ENCODE measurements at places on chromosomes 3 and 15. TPM values are rescaled to one million over a fixed set of nuclear protein-coding genes. Genes with fewer than 3 reads are reported as not detected.

GRCh38 chr3:39779511-39780230 lies 29.7 kb upstream of the MYRIP start:
- ATAC-seq: no peak

- peak; percentile 90 for ATAC-seq
Measured at GRCh38 chr3:151328298-151328995, 902 bp downstream of the P2RY13 start.

DNA sequence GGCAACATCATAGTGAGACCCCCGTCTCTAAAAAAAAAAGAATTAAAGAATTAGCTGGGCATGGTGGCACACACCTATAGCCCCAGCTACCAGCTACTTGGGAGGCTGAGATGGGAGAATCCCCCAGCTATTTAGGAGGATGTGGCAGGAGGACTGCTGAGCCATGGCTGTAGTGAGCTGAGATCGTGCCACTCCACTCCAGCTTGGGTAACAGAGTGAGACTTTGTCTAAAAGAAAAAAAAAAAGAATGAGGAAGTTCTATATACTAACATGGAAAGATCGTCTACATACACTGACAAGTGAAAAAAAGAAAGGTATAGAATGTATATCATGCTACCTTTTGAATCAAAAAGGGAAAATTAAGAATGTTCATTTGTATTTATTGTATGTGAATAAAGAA lies 83.9 kb upstream of the CDAN1 start:
- no peak for ATAC-seq

- ATAC-seq: no peak
Measured at GRCh38 chr15:97023488-97023844, 693.0 kb downstream of the NR2F2 start.

DNA sequence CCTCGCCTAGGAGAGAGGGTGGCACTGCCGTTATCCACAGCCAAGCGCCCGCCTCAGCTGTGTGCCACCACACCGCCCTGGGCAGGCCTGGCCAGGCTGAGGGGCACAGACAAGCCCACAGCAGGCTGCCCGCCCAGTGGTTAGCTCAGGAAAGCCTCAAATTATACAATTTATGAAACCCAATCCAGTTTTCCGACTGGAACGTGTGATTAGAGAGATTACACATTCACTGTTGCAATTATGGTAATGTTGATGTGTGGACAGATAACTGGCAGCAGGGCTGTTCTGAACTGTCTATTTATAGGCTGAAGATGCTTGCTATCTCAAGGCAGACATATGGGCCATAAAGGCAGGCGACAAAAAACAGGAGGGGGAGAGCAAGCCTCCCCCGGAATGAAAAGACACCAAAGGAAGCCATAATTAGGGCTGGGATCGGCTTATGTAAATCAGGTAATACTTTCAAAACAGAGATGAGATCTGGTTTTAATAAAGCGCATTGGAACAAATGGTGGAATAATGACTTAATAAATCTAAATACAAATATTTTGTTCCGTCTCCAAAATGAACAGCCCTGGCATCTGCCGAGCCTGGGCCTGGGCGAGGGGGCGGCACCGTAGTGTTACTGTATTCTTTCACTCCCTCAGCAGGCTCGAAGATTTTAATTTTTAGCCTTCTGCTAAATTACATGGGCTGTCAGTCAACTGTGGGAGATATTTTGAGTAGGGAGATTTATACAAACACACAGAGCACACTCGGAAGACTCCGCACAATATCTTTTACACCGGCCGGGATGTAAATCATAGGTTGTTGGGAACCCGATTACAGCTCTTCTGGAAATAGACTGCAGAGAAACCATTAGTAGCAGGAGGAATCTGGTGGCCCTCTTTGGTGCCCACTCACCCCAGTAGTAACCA lies 103.1 kb upstream of the TLE3 start:
- no peak for ATAC-seq

GRCh38 chr15:54374184-54374952 lies 396.1 kb downstream of the UNC13C start:
- no peak for ATAC-seq

- no peak for ATAC-seq
Measured at GRCh38 chr15:59999612-60000112, 4.4 kb upstream of the FOXB1 start.

DNA sequence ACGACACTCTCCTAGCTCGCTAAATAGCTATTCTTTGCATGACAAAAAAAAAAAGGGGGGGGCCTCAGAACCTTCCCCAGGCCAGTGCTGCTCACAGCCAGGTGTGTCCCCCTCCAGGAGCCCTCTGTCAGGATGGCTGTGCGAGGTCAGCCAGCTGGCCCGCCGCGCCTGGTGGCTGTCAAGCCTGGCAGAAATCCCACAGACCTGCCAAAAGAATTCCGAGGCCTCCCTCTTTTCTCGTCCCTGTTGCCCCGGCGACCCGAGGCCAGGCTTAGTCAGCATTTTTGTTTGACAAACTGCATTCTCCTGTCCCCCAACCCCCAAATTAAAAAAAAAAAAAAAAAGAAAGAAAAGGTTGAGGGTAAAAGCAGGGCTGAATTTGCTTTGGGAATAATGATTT lies 61.9 kb downstream of the TM4SF4 start:
- ATAC-seq: no peak

DNA sequence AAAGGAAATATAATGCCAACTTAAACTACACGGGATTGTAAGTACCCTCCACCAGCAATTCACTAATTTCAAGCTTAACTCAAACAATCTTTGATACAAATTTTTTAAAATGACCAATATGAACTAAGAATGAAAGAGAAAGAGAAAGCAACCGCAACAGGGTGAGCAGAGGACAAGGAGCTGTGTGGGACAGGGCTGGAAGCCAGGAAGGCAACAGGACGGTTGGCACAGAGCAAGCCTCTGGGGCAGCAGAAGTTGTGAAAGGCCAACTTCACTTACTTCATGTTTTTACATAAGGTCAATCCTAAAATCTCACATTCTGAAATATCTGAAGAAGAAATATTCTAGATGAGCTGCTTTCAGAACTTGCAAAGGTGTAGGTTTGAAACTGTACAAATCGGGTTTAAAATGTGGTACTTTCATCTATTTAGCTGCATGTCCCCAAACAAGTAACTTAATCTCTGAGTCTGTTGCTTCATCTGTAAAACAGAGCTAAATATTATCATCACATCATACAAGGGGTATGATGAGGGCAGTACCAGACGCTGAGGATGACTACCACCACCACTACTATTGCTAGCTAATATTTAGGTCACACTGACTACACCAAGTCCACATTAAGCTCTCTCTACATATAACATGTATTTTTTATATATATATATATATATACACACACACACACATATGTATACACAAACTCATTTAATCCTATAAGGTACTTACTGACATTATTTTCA lies 101.7 kb downstream of the IGSF11 start:
- no peak for ATAC-seq

GRCh38 chr15:77369168-77369567 lies 50.7 kb downstream of the PEAK1 start:
- no peak for ATAC-seq

- ATAC-seq: no peak
Measured at GRCh38 chr15:39145854-39146625, 434.8 kb upstream of the THBS1 start.

- ATAC-seq: no peak
Measured at GRCh38 chr3:125395091-125395490, 20.0 kb upstream of the ZNF148 start.

DNA sequence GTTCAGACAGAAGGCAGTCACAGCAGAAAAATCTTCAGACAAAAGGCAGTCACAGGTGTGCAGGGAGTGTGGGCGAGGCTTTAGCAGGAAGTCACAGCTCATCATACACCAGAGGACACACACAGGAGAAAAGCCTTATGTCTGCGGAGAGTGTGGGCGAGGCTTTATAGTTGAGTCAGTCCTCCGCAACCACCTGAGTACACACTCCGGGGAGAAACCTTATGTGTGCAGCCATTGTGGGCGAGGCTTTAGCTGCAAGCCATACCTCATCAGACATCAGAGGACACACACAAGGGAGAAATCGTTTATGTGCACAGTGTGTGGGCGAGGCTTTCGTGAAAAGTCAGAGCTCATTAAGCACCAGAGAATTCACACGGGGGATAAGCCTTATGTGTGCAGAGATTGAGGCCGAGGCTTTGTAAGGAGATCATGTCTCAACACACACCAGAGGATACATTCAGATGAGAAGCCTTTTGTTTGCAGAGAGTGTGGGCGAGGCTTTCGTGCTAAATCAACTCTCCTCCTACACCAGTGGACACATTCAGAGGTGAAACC lies 27.6 kb downstream of the ZNF589 start:
- peak; percentile 86 for ATAC-seq

- no peak for ATAC-seq
Measured at GRCh38 chr3:41673650-41674049, 288.3 kb downstream of the ULK4 start.

DNA sequence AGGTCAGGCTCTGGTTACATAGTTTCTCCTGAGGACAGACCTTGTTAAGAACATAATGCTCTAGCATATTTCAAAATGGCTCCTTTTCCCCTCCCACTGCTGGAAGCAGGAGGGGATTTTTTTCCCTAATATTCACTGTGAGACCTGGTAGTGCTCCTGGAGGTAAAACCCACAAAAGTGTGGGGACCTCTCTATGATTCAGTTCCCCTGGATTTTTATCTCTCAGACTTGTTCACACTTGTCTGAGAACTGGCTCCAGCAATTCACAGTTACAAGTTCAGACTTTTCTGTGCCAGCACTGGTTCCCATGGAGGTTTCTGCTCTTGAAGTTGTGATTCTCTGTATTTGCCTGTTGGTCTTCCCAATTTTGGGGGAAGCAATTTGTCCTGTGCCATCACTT lies 36.3 kb upstream of the PCOLCE2 start:
- ATAC-seq: no peak

- ATAC-seq: no peak
Measured at GRCh38 chr3:28386049-28386448, 37.4 kb upstream of the AZI2 start.

- ATAC-seq: no peak
Measured at GRCh38 chr3:113501597-113501996, 13.4 kb downstream of the SPICE1 start.

The MFN1 gene
- 33.5 TPM for total RNA-seq

The TTLL13 gene
- 1.3 TPM for total RNA-seq

The ETV5 gene
- total RNA-seq: 0.99 TPM

The PTH1R gene
- not detected for total RNA-seq

The ATP10A gene
- 15.8 TPM for total RNA-seq

The NT5DC2 gene
- total RNA-seq: 23.3 TPM

The FNDC3B gene
- 17.9 TPM for total RNA-seq

The RASGRF1 gene
- not detected for total RNA-seq

The SLC4A7 gene
- 43.8 TPM for total RNA-seq

Data from activated T-helper 17 cell treated with anti-CD3 and anti-CD28 coated beads, Interleukin-2, amount 50 U/mL, for 72 hours (primary cell).